ENCODE measurements at places on chromosomes 6 and 20.

DNA sequence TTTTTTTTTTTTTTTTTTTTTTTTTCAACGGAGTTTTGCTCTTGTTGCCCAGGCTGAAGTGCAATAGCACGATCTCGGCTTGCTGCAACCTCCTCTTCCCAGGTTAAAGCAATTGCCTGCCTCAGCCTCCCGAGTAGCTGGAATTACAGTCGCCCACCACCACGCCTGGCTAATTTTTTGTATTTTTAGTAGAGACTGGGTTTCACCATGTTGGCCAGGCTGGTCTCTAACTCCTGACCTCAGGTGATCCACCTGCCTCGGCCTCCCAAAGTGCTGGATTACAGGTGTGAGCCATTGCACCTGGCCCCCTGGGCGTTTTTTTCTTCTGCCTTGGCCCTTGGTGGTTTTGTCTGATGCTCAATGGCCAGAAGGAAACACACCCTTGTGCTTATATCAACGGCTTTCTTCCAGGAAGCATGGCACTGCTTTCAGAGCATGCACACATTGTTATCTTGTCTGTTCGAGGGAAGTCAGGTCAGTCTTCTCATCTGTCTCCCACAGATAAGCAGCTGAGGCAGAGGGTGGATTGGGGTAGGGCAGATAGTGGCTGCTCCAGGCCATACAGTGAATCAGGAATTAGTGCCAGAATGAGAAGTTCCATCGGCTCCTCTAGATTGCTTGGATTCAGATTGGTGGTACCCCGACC, 203.1 kb downstream of the TSHZ2 start:
- DNase-seq, result no peak

DNA sequence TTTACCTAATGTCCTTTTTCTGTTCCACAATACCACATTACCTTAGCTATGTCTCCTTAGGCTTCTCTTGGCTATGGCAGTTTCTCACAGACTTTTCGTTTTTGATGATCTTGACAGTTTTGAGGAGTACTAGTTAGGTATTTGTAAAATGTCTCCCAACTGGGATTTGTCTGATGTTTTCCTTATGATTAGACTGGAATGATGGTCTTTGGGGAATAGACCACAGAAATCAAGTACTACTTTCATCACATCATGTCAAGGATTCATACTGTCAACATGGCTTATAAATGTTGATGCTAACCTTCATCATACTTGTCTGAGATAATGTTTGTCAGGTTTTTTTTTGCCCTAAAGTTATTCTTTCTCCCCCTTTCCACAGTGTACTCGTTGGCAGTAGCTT, 78.2 kb upstream of the FOXO3 start:
- DNase-seq, result no peak

GRCh38 chr20:25643716-25644115, 19.9 kb upstream of the NANP start:
- DNase-seq, result no peak

GRCh38 chr6:167707686-167708500, 118.8 kb upstream of the AFDN start:
- no peak for DNase-seq

DNA sequence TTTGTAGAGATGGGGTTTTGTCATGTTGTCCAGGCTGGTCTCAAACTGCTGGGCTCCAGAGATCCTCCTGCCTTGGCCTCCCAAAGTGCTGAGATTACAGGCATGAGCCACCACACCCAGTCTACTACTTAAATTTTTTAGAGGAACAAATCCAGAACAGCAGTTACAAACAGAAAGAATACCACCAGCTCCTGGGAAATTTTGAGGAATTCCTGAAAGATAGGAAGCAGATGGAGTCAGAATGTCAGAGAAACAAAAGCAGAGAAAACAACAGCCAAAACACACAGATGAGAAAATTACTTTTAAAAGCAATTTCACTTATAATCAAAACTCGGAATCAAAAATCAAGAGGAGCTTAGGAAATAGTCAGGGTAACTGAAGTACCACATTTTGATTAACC, 543.3 kb upstream of the MARCKS start:
- no peak for DNase-seq

- no peak for DNase-seq
Observed at GRCh38 chr6:132456700-132457143, 55.4 kb upstream of the MOXD1 start.

DNA sequence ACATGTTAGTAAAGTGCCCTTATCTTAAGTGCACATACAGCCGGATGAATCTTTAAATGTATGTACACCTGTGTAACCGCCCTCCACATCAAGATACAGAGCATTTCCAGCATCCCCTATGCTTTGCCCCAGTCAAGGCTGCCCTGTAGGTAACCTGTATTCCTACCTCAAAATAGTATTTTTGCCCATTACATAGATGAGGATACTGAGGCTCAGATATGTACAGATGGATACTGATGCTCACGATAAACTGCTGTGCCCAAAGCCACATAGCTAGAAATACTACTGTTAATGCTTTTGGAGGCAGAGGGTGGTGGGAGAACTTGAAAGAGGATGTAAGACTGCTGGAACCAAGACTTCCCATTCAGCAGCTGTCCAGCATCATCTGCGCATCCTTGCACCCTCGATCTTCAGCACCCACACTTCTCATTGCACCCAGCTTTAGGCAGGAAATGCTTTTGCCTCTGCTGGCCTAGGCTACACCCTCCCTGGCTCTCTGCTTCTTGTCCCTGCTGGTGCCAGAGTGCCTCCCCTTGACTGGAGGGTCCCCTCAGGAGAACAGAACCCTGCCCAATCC, 27.0 kb upstream of the ZFAND3 start:
- no peak for DNase-seq

DNA sequence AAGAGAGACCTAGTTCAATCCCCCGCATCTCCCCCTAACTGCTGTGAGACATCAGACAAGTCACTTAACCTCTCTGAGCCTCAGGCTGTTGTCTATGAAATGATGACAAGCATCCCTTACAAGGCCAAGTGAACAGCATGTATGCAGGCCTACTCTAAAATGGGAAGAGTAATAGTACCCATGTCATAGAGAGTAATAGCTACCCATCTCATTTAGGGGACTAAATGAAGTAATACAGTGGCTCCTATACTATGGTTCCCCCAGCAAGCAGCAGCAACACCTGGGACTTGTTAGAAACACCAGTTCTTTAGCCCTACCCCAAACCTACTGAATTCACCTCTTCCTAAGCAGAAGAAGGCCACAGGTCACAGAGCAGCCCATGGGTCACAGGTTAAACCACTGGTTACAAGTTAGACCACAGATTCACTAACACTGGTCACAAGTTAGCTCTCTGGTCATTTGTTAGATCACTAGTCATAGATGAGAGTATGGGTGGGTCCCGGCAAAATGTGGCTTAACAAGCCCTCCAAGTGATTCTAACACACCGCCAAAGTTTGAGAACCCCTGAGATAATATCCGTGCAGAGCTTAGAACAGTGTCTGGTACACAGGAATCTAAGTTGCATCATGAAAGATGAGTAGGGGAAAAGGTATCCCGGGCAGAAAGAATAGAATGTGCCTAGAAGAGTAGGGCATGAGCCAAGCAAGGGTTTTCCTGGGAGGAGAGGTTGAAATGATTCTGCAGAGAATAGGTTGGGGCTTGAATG, 1.4 kb downstream of the DEFB124 start:
- no peak for DNase-seq

GRCh38 chr6:6678811-6679210, 90.3 kb downstream of the LY86 start:
- no peak for DNase-seq

GRCh38 chr6:4935975-4936680, 67.7 kb downstream of the RPP40 start:
- DNase-seq, result no peak

DNA sequence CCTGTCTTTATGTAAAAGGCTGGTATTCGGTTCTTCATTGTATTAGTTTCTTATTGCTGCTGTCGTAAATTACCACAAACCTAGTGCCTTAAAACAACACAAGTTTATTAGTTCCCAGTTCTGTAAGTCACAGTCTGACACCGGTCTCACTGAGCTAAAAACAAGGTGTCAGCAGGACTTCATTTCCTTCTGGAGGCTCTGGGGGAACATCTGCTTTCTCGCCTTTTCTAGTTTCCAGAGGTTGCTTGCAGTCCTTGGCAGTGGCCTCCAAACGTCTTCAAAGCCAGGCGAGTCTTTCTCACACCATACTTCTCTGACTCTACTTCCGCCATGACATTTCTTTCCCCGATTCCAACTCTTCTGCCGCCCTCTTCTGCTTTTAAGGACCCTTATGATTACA, 43.0 kb upstream of the ZFAND3 start:
- no peak for DNase-seq

- no peak for DNase-seq
Observed at GRCh38 chr6:157528931-157529653, 148.1 kb downstream of the ZDHHC14 start.

DNA sequence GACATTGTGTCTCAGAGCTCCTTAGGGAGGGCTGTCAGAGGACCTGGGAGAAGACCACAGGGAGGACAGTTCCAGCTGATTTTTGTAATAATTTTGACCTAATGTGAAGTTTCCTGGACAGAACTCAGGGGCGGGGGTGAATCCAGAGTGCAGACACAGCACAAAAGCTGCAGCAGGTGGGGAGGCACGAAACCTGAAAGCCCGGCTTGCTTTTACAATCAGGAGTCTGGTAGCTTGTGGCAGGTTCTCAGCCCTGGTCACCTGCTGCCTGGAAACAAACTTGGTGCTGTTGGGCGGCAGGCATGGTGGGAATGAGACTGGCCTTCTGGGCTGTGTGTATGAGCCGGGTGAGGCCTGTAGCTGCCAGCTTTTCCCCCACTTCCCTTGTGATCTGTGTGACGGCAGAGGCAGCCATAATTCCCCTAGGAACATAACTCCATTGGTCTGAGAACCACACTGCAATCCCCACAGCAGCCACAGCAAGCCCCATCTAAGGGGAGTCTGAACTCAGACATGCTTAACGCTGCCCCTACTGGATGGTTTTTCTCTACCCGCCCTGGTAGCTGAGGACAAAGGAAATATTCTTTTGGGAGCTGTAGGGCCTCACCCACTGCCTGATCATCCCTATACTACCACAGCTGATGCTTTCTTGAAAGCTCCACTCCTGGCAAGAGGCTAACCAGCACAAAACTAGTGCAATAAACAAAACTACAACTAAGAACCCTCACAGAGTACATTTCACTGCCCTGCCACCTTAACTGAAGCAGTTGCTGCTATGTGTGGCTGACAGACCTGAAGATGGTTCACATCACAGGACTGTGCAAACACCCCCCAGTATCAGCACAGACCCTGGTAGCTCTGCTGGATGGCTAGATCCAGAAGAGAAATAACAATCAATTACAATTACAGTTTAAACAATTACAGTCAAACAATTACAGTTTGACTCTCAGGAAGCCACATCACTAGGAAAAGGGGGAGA, 1055.1 kb upstream of the GJE1 start:
- DNase-seq, result no peak

GRCh38 chr6:85417336-85417735, 32.5 kb upstream of the NT5E start:
- no peak for DNase-seq

DNA sequence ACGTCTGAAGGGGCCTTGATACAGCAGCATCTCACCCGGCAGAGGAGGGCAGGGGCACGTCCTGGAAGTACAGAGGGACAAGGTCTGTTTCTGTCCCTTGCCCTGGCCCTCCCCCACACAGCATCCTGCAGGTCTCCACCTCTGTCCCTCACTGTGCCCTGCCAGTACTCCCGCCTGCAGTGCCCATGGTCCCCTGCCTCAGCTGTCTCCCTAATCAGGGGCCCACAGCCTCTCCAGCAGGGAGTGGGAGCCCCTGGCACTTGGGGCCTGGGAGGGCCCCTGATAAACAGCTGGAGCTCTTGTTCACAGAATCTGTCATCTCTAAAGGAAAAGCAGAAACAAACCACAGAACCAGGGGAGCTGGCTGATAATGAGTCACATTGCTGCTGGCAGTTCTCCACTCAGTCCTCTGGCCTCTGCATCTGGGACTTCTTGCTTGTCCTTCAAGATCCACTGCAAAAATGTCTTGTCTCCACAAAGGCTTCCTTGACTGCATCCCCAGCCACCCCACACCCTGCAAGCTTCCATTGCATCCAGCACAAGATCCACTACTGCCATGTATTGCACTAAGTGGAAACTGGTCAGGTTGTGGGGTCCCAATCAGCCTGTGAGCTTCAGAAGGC, 33.2 kb upstream of the TAF8 start:
- DNase-seq, result no peak

GRCh38 chr6:22227824-22228610, 68.8 kb downstream of the PRL start:
- no peak for DNase-seq

DNA sequence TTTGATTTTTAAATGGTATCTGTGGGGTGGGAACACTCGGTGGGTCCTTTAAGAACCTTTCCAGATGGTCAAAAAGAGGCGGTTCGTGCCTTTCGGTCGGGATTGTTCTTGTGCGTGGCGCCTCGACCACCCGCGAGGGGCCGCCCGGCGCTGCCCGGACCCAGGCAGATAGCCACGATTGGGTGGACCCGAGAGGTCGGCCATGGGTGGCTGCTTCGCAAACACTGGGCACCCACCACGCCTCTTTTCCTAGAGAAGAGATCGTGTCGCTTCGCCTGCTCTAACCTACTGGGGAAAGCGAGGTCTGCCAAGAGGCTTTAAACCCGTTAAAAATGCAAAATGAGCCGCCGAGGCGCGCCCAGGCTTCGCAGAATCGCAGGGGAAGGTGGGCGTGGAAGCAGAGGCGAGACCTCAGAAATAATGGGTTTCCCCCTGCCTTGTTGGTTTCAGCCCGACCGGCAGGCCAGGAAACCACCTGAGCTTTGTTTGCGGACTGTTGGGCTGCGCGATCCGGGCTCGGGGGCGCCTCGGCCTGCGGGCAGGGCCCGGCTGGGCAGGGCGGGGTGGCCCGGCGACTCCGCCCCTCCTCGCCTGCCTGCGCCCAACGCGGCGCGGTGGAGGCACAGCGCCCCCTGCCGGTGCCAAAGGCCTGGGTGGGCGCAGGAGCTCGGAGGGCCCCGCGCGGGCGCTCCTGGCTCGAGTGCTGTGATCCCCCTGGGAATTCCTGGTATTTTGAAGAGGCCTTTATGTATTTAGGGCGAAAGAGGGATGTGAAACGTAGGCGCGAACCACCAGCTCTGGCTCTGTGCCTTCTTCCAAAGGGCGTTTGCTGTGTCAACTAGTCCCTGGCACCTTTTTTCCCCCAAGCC, 1.6 kb downstream of the MARCKS start:
- peak; percentile 60 for DNase-seq

DNA sequence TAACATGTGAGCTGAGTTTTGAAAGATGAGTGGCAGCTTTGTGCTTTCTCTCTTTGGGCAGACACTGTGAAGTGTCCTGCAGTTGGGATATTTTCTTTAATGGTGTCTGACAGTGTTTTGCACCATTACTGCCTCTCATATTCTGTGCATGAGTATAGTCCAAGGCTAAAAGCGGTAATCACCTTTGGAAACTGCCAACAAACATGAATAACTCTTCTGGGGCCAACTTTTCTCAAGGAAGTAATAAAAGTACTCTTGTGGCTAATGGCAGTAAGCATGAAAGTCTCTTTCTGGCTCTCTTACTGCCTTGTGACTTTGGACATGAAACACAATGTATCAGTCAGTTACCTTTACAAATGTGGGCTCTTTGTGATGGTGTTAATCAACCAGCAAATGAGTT, 91.7 kb upstream of the SOX4 start:
- DNase-seq, result no peak

GRCh38 chr20:32887492-32887891, 28.8 kb downstream of the EFCAB8 start:
- no peak for DNase-seq

- no peak for DNase-seq
Observed at GRCh38 chr6:52729576-52729975, 33.7 kb downstream of the GSTA2 start.

- no peak for DNase-seq
Observed at GRCh38 chr20:50029697-50030461, 47.1 kb downstream of the SNAI1 start.
